ENCODE measurements at places on chromosomes 4 and X. TPM values are rescaled to one million over a fixed set of nuclear protein-coding genes. Genes with fewer than 3 reads are reported as not detected.

DNA sequence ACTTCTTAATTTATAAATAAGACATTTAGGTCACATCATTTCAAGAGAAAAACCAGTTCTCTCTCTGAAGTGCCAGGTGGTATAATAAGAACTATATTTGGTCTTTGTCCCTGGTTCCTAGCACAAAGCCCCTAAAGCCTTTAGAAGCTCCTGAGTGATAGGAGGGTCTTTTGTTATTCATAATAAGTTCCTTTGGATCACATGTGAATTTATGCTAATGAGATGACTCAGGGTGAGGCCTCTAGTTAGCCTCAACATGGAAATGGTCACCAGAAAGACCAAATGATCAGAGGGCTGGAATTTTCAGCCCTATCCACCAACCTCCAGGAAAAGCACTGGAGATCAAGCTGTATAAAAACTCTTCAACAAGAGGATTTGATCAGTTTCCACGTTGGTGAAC is 68.1 kb upstream of the BLTP1 start:
- no peak overlapping the region for H3K27ac ChIP-seq
- no peak for DNase-seq
- no peaks in the 10 kb centered on the region for H3K4me1 ChIP-seq
- no peaks in the 10 kb centered on the region for H3K36me3 ChIP-seq

Gene GNRHR
- total RNA-seq = not detected

Gene LARP1B
- 44.7 TPM for total RNA-seq

DNA sequence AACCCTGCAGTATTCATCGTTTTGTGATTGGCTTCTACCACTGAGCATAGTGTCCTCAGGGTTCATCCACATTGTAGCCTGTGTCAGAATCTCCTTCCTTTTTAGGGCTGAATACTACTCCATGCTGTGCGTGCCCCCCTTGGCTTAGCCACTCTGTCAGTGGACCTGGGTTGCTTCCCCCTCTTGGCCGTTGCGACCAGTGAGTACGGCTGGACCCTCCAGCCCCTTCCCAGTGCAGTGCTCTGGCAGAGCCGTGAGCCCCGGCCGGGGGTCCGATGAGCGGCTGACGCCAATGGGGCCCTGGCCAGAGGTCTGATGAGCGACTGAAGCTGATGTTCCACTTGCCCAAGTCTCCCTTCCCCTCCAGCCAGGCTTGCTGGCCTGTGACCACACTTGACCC is 6.9 kb downstream of the BLOC1S4 start:
- no peak for DNase-seq
- no peak overlapping the region for H3K27ac ChIP-seq
- no peak overlapping the region for H3K4me3 ChIP-seq
- H3K4me1 ChIP-seq = peaks cover 6% of the 10 kb centered on the region
- no peaks in the 10 kb centered on the region for H3K27me3 ChIP-seq
- no peaks in the 10 kb centered on the region for H3K36me3 ChIP-seq

DNA sequence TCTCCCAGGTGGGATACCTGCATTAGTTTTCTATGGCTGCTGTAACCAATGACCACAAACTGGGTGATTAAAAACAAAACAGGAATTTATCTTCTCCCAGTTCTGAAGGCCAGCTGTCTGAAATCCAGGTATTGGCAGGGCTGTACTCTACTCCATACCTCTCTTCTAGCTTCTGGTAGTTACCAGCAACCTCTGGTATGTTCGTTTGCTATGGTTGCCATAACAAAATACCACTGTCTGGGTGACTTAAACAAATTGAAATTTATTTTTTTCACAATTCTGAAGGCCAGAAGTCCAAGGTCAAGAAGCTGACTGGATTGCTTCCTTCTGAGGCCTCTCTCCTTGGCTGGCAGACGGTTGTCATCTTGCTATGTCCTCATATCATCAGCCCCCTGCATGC is 642.1 kb upstream of the TENM3 start:
- DNase-seq = no peak
- no peaks in the 10 kb centered on the region for H3K4me1 ChIP-seq
- no peaks in the 10 kb centered on the region for H3K27me3 ChIP-seq
- H3K4me3 ChIP-seq = no peak overlapping the region
- no peak overlapping the region for H3K27ac ChIP-seq

GRCh38 chr4:25760518-25761157 is 102.2 kb downstream of the SEL1L3 start:
- H3K27me3 ChIP-seq = no peaks in the 10 kb centered on the region
- no peak overlapping the region for H3K27ac ChIP-seq
- no peaks in the 10 kb centered on the region for H3K36me3 ChIP-seq
- no peaks in the 10 kb centered on the region for H3K4me1 ChIP-seq

DNA sequence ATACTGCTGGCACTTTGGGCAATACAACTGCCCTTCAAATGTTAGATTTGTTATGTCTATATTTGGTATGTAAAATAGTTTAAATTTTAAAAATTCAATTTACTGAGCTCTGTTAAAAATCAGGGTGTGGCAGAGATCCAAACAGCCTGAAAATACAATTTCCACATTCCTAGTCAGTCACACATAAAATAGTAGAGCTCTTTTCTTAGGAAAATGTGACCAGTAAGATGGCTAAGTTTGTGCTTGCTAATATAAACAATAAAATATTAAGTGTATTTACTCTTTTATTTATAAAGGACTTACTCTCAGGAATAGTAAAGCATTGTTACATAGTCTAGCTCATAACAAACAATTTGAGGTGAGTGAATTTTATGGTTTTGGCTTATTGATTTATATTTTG is 200.2 kb downstream of the DKK2 start:
- H3K27ac ChIP-seq = no peak overlapping the region
- no peak overlapping the region for H3K4me3 ChIP-seq
- no peaks in the 10 kb centered on the region for H3K36me3 ChIP-seq
- no peaks in the 10 kb centered on the region for H3K27me3 ChIP-seq
- no peak for DNase-seq

DNA sequence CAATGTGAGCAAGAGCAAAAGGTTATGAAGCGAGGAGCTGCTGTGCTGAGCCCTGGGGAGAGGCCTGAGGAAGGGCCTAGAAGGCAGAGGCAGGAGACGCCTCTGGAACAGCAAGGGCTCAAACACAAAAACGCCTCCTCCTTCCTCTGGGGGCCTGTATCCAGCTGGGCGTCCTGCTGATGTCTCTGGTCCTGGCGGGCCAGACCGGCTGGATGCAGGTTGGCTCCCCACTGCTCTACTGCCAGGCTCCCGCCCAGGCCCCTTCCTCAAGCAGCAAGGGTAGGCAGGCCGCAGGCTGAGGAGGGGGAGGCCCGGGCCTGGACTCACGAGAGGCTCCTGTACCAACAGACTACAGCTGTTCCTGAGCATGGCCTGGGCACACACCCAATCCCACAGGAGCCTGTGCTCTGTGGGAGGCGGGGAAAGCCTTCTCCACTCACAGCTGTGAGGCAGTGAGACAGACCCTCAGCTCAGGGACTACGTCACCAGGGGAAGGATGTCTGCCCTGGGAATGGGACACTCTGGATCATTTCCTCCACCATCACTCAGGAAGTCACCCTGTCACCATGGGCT is 2.3 kb downstream of the HAUS7 start:
- DNase-seq = no peak
- H3K27me3 ChIP-seq = no peaks in the 10 kb centered on the region
- H3K36me3 ChIP-seq = no peaks in the 10 kb centered on the region
- H3K27ac ChIP-seq = no peak overlapping the region
- no peaks in the 10 kb centered on the region for H3K4me1 ChIP-seq

Gene FAM53A
- total RNA-seq = 1.8 TPM

- no peak overlapping the region for H3K27ac ChIP-seq
- H3K36me3 ChIP-seq = no peaks in the 10 kb centered on the region
- H3K27me3 ChIP-seq = no peaks in the 10 kb centered on the region
- no peaks in the 10 kb centered on the region for H3K4me1 ChIP-seq
Observed at GRCh38 chrX:13899607-13900006, 82.7 kb upstream of the GPM6B start.

DNA sequence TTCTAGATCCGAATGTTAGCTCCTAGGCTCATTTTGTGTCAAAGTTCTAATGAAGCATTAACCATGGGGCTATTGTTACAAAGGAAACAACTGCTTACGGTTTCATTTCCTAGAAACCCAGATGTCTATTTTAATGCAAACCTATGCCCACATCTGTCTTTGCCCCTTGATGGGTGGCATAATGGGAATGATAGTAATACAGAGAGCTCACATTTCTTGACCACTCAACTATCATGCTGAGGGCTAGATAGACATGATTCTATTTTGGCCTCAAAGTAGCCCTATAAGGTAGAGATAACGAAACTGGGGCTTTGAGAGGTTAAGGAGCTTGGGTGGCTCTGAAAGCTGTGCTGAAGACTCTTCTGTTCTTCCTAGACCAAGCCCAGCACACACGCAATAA is 1.9 kb downstream of the TLR7 start:
- H3K27me3 ChIP-seq = no peaks in the 10 kb centered on the region
- H3K27ac ChIP-seq = no peak overlapping the region
- H3K36me3 ChIP-seq = no peaks in the 10 kb centered on the region
- no peak for DNase-seq

DNA sequence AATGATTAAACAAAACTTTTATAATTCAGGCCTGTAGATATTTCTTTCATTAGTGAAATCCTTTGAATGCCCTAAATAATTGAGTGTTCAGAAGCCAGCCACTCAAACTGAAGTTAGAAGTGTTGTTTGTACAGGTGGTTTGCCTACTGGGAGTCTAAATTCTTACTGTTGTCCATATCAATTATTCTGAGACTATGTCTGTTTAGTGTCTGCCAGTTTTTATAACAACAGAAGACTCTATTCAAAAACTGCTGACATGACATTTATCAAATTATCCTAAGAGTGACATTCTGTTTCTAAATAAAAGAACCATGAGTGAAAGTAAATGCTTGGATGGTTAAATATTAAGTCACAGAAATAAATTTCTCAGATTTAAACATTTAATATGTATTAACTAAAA is 375.1 kb downstream of the FAT4 start:
- no peak for DNase-seq
- no peaks in the 10 kb centered on the region for H3K4me1 ChIP-seq
- H3K27ac ChIP-seq = no peak overlapping the region
- H3K36me3 ChIP-seq = no peaks in the 10 kb centered on the region
- H3K4me3 ChIP-seq = no peak overlapping the region
- no peaks in the 10 kb centered on the region for H3K27me3 ChIP-seq

Gene ARR3
- not detected for total RNA-seq

- H3K4me1 ChIP-seq = no peaks in the 10 kb centered on the region
- H3K36me3 ChIP-seq = no peaks in the 10 kb centered on the region
Observed at GRCh38 chr4:67931256-67931655, 32.0 kb downstream of the TMPRSS11A start.

DNA sequence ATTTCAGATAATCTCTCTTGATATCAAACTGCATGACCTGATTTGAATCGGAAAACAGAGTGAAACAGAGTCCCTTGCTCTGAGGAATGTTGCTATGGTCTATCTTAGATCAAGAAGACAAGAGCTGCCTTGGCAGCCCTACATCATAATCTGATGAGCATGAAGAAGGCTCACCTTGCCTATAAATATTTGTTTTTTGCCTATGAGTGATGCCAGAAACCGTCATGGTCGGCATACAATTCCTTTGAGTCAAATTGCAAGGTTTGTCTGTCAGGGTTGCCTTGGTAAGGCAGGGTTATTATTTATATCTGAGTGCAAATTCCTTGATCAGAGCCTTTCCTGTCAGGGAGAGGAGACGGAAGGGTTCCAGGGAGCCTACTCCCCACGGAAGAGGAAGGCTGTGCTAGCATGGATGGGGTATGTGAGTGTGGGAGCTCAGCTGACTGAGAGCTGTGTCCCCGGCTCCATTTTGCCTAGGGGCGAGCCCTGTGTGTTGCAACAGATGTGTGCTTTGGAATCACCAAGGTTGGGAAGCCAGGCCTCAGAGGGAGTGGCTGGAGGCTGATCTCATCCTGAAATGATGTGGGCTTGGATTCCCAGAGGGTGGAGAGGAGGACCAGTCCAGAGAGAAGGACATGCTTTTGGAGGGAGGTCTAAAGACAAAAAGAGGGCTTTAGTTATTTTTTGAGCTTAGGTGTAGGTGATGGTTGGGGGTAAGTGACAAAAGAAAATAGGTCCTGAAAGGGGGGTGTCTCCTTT is 43.6 kb downstream of the RTL9 start:
- no peaks in the 10 kb centered on the region for H3K36me3 ChIP-seq
- no peak overlapping the region for H3K27ac ChIP-seq
- H3K27me3 ChIP-seq = no peaks in the 10 kb centered on the region
- no peak overlapping the region for H3K4me3 ChIP-seq
- no peak for DNase-seq

Gene APLN
- total RNA-seq = 0.35 TPM
